Activated CD4-positive, CD25-positive, alpha-beta regulatory T cell (primary cell): ENCODE measurements at places on chromosomes 2 and 18.

GRCh38 chr2:238325694-238326093 lies 5.4 kb downstream of the TRAF3IP1 start:
- no peak for DNase-seq

- DNase-seq: no peak
Measured at GRCh38 chr18:6363216-6363615, 51.5 kb downstream of the L3MBTL4 start.

DNA sequence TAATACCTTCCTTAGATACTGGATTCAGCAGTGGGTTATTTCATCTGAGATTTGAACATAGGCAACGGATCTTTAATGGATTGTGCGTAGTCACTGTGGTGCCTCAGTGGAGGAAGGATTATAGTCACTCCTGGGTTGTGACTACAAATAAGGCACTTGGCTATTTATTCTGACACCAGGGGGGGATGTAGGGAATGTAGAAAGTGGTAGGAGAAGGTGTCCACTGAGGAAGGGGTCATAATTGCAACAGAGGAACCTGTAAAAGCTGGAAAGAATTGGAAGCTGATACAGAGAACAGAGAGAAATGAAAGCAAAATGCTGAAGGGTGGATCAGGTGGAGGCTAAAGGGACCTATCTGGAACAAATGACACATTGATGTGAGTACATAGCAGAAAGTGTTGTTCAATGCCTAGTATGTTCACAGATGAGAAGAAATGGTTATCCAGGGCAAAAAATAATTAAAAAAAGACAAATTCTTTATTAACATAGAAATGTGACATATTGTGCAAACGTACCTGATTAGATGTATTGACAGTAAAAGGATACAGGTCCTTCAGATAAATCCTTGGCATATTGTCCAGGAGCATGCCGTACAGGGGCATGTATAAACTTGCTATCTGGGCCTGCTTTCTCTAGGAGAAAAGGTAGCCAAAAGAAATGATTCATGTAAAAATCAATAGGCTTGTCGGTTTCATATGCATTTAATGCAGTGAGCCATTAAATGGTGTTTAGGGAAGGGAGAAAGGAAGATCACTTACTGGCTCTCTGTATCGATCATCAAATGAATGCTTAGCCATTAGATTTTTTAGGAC lies 91.2 kb upstream of the CCDC195 start:
- DNase-seq: no peak

- no peak for DNase-seq
Measured at GRCh38 chr18:78246050-78246449, 733.6 kb upstream of the SALL3 start.

DNA sequence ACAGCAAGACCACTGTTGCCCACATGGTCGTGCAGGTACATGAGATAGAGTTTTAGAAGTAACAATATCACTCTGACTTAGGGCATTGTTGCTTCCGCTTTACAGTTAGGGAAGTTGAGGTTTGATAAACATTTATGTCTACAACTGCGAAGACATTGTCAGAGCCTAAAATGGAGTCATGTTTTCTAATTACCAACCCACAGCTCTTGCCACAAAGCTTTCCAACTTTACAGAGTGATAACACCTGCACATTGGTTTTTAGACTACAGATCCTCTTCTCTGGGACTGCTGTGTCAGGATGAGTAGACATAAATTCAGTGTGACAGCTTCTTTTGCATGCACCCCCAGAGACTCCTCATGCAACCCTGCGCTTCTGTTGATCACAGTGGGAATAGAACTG lies 119.0 kb downstream of the FEZ2 start:
- no peak for DNase-seq

- DNase-seq: no peak
Measured at GRCh38 chr18:3213300-3214059, 6.3 kb downstream of the MYOM1 start.

DNA sequence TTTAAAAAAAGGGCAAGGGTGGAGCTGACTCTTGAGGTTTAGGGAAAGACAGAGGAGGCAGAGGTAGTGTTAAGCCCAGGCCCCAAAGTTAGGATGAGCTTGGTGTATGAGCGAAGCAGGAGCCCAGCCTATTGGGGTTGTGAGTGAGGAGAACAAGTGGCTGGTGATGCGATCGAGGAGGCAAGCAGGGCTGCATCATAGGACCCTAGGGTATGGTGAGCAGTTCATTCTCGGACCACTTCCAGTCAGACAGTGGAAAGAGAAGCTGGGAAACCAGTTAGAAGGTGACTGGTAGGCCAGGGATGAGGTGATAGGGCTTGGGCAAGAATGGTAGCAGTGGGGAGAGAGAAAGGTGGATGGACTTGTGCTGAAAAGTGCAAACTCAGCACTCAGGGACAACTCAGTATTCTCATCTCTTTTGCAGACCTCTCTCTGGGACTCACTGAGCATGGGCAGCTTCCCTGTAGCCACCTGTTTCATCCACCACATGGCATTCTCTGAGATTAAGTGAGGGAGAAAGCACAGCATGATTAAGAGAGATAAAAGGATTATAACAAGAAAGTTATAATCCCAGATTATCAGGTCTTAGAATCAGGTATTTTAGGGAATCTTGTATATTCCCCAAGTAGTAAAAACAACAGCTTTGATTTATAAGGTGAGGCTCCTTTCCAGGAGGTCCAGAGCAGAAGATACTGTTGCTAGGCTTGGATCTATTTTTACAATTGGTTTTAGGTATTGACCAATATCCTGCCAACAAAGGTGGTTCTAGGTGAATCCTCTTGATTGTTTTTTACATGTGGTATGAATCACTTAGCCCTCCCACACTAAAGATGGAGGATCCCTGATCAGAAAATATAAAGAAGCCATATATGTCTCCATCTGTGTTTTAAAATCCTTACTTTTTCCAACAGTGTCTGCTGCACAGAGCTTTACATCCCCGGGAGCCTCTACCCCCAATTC lies 38.3 kb downstream of the XRCC5 start:
- DNase-seq: no peak

DNA sequence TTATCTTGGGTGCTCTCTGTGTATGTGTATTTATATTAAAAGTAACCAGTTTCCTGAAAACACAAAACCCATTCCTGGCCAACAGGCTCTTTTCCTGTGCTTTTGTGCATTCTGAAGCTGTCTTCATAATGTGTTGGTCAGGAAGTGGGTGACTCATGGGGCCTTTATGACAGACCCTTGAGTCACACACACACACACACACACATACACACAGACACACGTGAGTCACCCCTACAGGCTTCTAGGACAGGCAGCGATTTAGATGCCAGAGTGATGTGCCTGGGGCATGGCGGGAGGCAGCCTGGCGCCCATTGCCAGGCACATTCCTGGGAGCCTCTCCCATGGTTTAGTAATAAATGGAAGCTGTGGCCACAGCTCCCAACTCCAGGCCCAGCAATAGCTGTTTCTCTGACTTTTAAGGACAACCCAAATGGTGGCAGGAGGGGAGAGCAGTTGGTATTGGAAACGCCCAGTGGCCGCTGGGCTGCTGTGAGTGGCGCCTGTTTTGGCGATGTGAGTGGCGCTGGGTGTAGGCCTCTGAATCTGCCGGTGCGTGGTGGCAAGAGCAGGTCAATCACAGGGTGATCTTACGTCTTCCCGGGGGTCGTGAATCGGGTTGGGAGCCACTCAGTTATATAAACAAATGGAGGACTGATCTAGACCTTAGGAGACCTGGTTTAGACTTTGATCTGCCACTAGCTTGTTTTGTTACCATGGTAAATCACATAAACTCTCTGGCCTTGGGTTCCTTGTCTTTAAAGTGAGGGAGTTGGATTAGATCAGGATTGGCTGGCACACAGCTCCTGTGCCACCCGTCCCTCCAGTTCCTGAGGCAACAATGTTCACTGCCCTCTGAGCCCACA lies 150.7 kb upstream of the DLX2 start:
- DNase-seq: no peak

GRCh38 chr2:86249579-86250391 lies 50.5 kb downstream of the MRPL35 start:
- DNase-seq: no peak

- no peak for DNase-seq
Measured at GRCh38 chr2:46298522-46299353, 1.5 kb downstream of the EPAS1 start.

DNA sequence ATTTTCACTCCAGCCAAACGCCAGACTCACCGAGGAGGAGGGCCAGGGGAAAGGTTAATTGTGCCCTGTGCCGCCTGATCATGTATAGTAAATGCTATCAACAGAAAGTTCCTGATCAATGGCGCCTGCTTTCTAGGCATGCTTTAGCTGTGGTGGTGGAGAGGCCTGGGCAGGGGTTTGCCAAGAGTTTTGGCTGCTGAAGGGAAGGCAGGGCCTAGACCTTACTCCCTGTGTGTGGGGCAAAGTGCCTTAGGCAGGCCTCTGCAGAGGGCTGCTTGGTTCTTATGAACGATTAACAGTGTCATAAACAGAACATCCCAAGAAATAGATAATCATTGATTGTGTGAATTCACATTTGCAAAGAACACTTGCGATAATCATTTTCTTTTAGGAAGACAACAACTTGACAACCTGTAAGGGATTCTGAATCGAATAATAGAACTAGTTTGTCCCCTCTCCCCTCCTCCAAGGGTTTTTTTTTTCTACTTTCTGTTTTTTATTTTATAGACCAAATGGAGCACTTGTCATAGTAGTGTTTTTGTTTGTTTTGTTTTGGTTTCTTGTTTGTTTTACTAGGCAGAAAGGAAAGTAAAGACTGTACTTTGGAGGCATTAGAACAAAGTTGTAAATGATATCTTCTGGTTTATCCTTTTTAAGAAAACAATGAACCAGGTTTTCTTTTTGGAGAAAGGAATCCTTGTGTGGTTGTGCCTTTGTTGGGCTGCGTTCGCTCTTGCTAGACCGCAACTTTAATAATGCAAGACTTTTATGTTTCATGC lies 6.5 kb downstream of the TSHZ1 start:
- DNase-seq: no peak

DNA sequence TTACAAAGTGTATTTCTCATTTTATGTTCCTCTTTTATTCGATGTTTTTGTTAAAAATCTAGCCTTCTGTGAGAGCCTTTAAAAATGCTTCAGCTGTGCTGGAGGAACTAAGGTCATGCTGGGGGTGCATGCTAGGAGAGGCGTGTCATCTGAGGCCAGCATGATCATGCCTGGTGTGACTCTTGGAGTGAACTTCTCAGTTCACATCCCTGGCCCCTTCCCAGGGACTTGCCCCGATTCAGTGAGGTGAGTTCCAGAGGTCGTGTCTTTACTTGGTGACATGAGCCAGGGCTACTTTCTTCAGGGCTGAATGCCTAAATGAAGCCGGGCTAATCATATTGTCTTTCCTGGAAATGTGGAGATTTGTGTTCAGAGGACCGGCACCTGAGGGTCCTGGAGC lies 264.9 kb downstream of the MREG start:
- DNase-seq: no peak

- DNase-seq: no peak
Measured at GRCh38 chr2:238336151-238336550, 15.8 kb downstream of the TRAF3IP1 start.

- DNase-seq: no peak
Measured at GRCh38 chr18:49166327-49166726, 215.6 kb upstream of the SMAD7 start.

- DNase-seq: no peak
Measured at GRCh38 chr2:45533771-45534170, 77.3 kb downstream of the SRBD1 start.

DNA sequence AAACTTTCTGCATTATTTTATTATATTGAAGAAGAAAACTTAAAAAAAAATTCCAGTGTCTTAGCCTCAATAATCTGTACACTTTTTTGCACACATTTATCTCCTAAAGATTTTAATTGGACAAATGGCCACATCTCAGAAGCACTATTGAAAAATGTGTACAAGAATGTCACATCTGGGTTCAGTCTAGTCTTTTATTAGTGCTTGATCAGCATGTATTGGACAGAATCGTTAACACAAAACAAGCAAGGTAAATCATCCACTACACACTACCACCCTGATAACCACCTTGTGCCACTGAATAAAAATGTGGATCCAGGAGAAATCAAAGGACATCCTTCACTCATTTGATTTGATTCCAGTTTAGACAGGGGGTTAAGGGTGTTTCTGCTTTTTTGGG lies 554.8 kb downstream of the ARHGAP15 start:
- DNase-seq: no peak

- no peak for DNase-seq
Measured at GRCh38 chr2:49035481-49035880, 118.8 kb downstream of the FSHR start.

DNA sequence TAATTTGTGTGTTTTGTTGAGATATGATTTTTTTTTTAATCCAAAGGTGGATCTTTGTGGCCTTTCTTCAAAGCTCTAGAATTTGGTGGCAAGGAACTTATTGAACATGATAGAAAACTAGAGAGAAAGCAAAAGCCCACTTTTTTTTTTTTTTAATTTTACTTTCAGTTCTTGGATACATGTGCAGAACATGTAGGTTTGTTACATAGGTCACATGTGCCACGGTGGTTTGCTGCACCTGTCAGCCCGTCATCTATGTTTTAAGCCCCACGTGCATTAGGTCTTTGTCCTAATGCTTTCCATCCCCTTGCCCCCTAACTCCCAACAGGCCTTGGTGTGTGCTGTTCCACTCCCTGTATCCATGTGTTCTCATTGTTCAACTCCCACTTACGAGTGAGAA lies 135.9 kb downstream of the RHBDD1 start:
- DNase-seq: no peak

DNA sequence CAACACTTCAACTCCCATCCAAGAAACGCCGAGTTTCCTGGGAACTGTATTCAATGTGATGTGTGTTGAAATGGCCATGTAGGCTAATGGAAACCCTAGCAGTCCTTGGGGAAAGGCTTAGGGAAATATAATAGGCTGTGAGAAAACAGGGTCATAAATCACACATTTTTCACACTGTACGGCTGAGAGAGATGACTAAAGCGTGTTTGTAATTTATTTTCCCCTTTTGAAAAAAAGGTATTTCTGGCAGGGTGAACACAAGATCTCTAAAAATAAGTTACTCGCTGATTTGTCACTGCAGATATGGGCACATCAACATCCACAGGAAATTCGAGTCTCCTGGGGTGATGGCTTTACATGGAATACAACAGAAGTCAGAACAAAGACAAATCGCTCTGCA lies 109.6 kb upstream of the ST6GAL2 start:
- no peak for DNase-seq

DNA sequence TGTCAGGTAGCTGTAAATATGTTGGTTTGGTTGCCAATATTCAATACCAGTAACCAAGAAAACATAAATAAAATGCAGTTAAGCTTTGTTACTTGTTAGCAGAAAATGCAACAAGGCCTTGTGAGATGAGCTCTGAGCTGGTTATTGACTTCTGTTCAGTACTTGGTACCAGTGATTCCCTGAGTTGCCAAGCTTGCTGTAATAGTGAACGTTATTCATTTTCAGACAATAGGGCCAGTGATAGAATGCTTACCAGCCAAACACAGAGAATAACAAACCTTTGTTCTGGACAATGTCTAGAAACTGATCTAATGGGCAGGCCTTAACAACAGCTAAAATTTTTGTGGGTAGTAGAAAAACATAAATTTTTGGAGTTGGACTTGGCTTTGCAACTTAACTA lies 29.5 kb downstream of the RASGRP3 start:
- no peak for DNase-seq
